ENCODE measurements at places on chromosomes 3 and 15.

GRCh38 chr3:184730924-184731323, 19.1 kb upstream of the MAGEF1 start:
- DNase-seq = no peak

DNA sequence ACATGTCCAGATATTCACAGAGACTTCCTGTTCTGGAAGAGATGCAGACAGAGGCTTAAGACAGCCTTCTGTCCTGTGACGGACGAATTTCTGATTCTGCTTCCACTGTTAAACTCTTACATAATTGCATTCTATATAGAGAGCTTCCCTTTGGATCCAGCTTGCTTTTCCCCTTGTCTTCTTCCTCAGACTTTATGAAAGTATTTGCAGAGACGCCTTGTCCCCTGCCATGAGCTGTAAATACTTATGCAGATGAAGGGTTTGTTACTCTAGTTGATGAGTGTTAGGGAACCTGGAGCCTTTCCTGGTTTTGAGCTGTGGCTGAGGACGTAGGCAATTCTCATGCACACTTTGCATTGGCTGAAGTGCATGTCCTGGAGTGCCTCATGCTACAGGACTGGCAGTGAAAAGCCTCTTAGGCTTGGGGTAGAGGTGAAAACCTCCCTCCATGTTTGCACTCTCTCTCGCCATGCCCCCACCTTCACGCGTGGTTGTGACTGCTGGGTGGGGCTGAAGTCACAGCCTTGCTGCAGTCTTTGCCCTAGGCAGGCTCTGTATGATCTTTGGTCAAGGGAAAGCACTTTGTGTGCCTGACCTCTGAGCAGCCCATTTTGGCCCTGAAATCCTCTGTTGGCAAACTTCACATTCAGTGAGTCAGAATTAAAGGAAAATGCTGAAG, 286.6 kb downstream of the PTPRG start:
- no peak for DNase-seq

DNA sequence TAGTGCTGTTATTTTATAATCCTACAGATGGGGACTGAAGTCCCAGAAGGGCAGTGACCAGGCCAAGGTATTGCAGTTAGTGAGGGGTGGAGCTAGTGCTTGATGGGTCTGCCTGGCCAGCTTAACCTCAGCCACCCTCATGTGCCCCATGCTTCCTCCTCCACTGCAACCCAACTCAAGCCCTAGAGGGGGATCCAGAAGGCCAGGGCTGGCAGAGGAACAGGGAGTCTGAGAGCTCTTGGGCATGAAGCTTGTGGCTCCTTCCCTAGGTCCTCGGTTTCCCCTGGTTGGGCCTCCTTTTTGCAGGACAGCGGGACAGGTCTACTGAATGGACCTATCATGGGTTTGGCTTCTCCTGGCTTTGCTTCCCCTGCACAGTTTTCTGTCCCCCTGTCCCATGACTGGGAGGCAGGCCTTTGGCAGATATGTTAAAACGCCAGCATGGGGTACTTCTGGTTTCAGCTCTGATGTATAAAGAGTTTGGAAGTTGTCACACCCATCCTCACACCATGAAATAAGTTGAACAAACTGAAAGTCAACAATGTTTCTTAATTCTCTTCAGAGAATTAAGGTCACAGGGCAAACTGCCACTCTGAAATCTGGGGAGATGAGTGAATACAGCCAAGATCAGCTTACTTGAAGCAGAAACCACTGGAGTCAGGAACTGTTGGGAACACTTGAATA, 103.3 kb downstream of the SMAD6 start:
- DNase-seq = peak; percentile 38

GRCh38 chr3:105927741-105928140, 58.9 kb upstream of the CBLB start:
- DNase-seq = no peak

DNA sequence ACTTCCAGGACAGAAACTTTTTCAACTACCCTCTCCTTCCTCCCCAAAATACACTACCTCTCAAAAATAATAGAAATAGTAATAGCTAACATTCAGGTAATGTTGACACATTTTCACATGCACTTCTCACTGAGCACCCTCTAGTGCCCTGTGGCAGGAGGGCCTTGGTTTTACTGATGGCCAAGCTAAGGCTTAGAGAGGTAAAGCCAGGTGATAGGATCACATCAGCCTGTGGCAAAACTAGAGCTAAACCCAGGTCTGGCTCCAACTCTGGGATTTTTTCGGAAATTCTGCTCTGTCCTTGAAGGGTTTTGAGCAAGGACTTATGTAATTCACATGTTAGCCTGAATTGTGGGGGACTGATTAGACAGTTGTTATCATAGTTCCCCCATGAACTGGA, 922 bp upstream of the TAMM41 start:
- no peak for DNase-seq

All from suppressor macrophage (primary cell).